ENCODE measurements at places on chromosomes 11 and 22.

DNA sequence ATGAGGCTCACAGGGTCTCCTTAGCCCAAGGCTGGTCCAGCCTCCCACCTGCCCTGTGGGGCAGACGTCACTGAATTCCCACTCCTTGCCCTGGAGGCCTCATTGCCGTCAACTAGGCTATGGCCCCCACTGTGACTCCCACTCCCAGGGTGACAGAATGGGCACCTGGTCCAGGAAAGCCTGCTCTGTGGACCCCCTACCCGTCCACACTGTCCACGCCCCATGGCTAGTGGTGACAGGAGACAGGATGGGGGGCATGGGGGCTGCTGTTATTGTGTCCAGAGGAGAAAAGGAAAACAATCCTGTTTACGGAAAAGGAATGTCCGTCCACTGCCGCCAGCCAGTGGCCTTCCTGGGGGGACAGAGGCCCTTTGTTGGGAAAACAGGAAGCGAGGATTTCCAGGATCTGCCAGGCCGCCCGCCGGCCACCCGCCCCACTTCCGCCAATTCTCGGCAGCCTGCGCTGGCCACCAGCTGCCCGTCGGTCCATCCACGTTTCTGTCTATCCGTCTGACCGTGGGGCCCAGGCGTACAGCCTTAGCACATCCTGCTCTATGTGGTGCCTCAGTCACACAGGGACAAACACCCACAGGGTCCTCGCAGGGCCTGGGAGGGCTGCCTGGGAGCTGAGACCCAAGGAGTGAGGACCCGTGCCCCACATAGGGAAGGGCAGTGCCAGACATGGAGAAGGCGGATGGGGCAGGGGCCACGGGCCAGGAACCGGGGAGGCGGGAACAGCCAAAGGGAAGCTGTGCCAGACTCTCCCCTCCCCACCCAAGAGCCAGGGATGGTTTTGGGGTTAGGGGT is 19.5 kb downstream of the CRELD2 start:
- DNase-seq, result no peak

GRCh38 chr22:36129071-36129470 is 31.5 kb downstream of the APOL3 start:
- DNase-seq, result no peak

GRCh38 chr22:29641700-29642330 is 38.4 kb downstream of the NF2 start:
- DNase-seq, result no peak

DNA sequence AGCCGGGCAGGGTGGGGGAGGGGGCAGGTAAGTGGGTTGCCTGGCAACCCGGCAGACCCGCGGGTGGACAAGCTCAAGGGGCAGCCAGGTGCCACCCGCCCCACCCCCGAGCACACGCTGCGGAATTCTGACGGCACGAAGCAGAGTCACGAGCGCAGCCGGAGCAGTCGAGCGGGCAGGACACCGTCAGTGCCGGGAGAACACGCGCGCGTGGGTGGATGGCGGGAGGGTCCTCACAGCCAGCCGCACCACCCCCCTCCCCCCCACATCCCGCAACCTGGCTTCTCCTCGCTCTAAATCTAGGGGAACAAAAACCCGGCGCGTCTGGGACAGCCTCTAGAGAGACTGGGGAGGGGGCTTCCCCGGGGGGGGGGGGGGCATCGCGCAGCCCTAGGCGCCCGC is 133.1 kb upstream of the HSD17B12 start:
- DNase-seq, result no peak

DNA sequence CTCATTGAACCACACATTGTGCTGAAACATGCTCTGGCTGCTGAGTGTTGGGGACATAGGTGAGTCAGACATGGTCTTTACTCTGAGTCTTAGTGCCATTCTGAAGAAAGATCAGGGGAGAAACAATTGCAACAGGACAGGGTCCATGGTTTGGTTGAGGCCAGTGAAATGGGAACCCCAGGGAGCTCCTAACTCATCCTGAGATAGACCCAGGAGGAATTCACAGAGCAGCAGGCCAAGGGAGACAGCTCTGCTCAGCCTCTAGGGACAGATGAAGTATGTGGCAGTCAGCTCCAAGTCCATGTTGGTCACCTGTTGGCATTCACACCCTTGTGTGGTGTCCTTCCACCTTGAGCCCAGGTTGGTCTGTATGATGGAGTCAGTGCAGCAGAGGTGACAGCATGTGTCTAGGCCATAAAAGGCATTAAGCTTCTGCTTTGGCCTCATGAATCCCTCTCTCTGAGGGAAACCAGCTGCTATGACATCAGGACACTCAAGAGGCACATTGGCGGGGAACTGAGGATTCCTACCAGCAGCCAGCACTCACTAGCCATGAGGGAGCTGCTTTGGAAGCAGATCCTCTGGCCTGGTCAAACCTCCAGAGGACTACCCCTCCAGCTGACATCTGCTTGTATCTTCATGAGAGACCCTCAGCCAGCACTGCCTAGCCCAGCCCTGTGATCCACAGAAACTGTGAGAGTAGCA is 50.3 kb upstream of the MYEOV start:
- DNase-seq, result no peak

Measured in CD4-positive, alpha-beta T cell treated with Interleukin-12 subunit alpha and Interleukin-12 subunit beta, for 1 hour (primary cell).